NCI-H2171 (cell line): ENCODE measurements at places on chromosomes 1 and 21.

DNA sequence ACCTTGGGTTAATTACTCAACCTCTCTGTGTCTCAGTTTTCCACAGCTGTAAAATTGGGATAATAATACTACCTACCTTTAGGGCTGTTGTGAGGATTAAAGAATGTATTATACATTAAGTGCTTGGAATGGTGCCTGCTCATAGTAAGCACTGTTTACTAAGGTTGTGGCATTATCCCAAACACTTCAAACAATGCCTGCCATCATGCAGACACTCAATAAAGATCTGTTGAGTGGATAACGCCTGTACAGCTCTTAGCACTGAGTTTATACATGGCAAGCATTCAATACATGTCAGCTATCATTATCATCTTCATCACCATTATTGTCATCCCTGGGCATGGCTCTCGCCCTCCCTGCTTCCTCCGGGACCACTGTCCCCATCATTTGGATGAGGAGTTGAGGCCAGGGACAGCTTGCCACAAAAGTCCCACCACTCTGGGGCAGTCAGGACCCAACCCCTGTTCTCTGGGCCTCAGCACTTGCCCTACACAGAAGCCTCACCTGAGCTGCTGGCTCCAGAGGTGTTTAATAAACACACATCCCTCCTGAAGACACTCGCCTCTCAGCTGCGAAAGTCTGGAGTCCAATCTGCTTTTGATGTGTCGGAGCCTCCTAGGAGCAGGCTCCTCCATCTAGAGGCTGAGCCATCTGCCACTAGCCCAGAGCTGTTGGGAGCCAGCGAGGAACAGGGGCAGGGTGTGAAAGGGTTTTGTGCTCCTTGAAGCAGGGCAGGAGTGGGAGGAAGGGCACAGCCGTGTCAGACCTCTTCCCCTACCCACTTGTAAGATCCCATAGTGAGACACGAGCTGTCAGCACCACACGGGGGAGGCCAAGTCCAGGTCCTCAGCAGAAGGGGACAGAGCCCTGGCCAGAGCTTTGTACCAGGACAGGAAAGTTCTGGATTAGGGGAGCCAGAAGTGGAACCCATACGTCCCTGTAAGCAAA lies 80.9 kb upstream of the ZC3H12A start:
- peak; percentile 63 for DNase-seq

GRCh38 chr1:29593601-29594382 lies 357.5 kb downstream of the PTPRU start:
- no peak for DNase-seq

- no peak for DNase-seq
These were observed 35.7 kb downstream of the CAPZB start for GRCh38 chr1:19449454-19450228.

DNA sequence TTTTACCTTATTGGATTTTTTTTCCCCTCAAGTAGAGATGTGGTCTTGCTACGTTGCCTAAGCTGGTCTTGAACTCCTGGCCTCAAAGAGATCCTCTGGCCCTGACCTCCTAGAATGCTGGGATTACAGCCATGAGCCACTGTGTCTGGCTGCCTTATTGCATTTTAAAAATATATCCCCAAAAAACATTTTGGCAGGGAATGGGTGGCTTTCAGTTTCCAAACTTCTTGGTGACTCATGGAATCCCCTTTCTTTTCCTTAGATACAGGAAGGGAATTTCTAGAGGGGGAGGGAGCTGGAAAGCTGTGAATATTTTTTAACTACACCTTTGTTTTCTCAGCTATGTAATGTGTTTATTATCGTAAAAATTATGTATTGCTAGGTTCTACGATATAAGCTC lies 73.3 kb downstream of the SNRPE start:
- no peak for DNase-seq

- DNase-seq = no peak
These were observed 7.0 kb upstream of the GBP6 start for GRCh38 chr1:89356658-89357400.

- peak; percentile 5 for DNase-seq
These were observed 52.7 kb upstream of the ATP5PO start for GRCh38 chr21:33968080-33968994.

DNA sequence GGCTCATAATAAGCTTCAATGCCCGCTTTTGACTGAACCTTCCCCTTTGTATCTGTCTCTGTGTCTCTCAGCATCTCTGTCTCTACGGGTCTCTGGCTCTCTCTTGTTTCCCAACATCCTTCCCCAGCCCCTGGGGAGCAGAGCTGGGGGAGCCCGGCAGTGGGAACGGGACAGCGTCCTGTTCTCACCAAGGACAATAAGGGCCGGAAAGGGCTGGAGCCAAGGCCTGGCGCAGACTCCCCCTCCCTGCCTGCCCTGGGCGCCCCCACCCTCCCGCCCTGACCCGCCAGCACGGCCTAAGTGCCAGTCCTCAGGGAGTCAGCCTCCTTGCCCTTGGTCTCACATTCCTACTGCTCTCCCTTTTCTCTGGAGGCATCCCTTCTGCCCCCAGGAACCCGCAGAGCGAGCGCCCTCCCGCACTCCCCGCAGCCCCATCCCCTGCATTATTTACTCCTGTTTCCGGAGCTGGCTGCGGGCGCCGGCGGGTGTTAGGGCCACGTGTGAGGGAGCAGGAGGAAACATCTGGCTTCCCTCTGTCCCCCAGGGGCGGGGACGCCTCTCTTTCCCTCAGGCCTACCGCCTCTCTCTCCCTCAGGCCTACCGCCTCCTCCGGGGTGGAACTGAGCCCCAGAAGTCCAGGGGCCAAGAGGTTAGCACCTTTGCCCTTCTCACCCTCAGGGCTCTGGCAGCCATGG lies 6.5 kb downstream of the KRTCAP2 start:
- DNase-seq = peak; percentile 70

- DNase-seq = no peak
These were observed 73.3 kb downstream of the IFI44 start for GRCh38 chr1:78722947-78723346.

- peak; percentile 56 for DNase-seq
These were observed 4.9 kb upstream of the NPL start for GRCh38 chr1:182784556-182785171.

DNA sequence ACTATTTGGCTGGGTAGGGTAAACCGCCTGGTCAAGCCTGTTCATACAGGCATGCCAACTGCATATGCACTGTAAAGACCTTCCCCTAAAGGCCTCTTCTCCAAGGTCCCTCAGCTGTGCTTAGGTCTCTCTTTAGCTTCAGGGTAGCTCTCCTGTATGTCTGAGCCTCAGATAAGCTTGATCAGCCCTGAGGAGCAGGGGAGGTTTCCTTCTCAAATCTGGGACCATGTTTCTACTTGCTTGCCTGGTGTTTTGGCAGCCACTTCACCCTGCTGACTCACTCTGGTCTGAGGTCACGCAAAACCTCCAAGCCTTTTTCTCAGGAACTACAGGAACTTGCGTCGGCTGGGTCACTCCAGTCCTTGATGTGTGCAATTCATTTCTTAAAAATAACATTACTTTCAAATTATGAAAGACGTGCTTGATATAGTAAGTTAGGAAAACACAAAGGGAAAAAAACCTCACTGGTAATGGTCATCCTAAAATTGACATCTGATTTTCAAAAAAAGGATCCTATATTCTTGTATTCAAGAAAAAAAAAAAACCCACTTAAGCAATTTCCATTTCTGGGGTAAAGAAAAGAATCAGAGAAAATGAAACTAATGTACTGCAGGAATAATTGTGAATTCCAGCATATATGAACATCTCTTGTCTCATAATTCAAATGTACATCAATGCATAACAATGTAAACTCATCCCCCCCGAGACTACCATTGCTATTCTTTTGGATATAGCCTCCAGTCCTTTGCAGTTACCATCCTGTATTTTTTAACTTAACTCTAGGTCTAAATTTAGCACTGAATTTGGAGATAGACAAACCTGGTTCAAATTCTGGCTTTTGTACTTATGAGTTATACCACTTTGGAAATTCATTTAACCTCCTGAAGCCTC lies 24.8 kb upstream of the RNF19B start:
- no peak for DNase-seq

DNA sequence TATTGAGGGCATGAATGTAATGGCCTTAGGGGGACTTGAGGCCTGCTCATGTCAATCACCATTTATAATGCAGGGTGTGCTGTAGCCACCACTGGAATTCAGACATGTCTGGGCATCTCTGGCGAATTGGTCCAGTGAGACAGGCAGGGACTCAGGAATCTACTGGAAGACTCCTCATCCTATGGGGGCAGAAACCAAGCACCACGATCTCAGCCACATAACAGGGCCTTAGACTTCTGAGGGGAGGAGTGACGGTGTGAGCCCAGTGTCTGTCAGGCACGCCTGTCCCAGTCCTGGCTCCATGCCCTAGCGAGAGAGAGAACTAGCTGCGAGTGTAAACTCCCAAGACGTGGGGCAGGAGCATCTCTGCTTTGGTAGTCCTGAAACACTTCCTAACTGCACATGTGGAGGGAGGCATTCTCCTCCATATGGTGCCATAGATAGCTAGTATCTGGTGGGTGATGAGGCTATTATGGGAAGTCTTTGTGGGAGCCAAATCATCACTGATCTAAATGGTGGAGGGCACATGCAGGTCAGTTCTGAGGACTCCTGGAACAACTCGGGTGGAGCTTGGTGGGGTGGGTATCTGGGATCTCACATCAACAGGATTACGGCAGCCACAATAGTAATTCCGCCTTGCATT lies 29.8 kb upstream of the KIAA0040 start:
- DNase-seq = no peak

- no peak for DNase-seq
These were observed 148.7 kb downstream of the SETD4 start for GRCh38 chr21:35911412-35912191.

- DNase-seq = peak; percentile 98
These were observed 6.1 kb downstream of the IPO13 start for GRCh38 chr1:43952731-43953346.

GRCh38 chr1:154400381-154400801 lies 4.8 kb upstream of the IL6R start:
- no peak for DNase-seq

DNA sequence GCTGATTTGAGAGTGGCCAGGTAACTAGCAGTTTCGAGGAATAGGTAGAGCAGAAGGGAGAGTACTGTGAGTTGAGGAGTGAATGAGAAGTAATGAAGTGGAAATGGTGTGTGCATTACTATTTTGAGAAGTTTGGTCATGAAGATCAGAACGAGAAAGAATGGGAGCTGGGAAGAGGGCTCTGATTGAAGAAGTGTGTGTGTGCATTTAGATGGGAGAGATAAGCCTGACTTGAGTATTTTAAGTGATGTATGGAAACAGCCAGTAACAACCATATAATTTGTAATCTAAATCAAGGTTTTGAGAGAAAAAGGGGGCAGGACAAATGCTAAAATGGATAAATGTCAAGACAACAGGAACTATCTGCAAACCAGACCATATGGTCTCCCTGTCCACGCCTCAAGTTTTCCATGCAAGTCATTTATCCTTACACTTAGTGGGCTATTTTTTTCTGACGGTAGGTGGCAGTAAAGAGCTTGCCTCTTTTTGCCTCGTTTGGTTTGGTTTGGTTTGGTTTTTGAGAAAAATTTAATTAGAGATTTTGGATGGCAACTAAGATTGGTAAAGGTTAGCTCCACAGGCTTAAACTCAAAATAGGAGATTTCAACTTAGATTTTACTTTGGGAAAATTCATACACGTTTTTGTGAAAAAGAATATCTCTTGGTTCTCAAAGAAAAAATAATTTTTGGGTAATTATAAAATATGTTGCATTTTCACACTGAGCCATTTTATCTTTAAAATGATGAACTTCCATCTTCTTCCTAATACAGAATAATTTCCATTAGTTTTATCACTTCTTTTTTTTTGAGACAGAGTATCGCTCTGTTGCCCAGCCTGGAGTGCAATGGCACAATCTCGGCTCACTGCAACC lies 9.5 kb upstream of the B3GALNT2 start:
- DNase-seq = peak; percentile 47

DNA sequence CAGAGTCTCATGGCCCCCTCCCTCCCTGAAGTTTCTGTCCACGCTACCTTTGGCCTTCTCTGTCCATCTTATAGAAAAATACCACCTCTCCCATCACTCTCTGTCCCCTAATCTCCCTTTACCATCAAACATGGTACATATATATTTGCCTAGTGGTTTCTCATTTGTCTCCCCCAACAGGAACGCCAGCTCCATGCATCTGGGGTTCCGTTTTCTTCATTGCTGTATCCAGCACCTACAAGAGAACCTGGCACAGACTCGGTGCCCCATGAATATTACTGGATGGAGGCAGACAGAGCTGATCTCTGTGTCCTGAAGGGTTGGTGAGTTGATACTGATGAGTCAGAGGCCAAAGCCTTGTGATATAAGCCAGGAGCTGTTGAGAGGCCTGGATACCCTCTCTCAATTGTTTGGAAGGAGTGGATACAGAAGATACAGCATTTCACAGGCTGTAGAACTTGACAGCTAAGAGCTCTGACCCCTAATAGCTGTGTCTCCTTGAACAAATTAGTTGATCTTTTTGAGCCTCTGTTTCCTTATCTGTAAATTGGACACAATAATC lies 21.9 kb downstream of the HEYL start:
- no peak for DNase-seq

DNA sequence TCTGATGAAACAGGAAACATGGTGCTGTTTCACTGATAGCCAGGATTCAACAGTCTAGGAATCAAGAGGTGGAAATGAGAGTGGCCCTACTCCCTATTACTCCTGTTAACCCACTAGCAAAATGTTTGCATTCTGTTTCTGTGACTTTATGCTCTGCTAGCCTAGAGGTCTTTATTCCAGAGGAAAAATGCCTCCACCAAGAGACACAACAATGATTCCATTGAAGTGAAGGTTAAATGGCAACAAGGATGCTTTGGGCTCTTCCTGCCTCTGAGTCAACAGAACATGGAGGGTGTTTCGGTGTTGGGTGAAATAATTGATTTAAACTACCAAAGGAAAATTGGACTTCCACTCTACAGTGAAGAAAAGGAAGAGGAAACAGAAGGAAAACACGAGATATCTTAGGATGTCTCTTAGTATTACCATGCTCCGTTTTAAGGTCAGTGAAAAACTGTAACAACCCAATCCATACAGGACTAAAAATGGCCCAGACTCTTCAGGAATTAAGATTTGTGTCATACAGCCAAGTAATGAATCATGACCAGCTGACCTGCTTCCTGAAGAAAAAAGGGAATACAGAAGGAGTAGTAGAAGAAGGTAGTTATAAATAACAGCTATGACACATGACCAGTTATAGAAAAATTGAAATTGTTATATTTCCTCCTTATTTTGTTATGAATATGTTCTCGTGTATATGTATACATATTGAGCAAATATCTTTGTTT lies 1237.8 kb downstream of the NCAM2 start:
- DNase-seq = no peak

DNA sequence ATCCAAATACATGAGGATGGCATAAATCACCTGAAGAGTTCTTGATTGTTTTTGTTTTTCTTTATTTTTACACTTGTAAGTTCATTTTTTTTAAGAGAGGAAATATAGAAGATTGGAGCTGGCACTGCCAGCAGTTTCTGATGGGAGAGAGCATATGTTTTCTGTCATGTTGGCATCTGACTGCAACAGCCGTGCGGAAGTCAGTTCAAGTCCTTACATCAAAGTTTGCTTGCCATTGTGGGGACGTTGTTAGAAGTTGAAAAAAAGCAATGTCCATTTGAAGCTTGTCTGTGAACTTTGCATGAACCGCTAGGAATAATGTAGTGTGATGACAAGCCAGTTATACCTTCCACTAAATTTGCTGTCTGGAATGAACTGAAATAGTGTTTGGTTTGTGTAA lies 126.5 kb upstream of the USH2A start:
- no peak for DNase-seq

GRCh38 chr21:33334824-33335223 lies 10.1 kb downstream of the IFNAR1 start:
- no peak for DNase-seq

GRCh38 chr21:40185208-40185607 lies 318.0 kb downstream of the PCP4 start:
- DNase-seq = no peak
